Occipital lobe (tissue), 3 donors: ENCODE measurements at places on chromosomes 12 and 14.

DNA sequence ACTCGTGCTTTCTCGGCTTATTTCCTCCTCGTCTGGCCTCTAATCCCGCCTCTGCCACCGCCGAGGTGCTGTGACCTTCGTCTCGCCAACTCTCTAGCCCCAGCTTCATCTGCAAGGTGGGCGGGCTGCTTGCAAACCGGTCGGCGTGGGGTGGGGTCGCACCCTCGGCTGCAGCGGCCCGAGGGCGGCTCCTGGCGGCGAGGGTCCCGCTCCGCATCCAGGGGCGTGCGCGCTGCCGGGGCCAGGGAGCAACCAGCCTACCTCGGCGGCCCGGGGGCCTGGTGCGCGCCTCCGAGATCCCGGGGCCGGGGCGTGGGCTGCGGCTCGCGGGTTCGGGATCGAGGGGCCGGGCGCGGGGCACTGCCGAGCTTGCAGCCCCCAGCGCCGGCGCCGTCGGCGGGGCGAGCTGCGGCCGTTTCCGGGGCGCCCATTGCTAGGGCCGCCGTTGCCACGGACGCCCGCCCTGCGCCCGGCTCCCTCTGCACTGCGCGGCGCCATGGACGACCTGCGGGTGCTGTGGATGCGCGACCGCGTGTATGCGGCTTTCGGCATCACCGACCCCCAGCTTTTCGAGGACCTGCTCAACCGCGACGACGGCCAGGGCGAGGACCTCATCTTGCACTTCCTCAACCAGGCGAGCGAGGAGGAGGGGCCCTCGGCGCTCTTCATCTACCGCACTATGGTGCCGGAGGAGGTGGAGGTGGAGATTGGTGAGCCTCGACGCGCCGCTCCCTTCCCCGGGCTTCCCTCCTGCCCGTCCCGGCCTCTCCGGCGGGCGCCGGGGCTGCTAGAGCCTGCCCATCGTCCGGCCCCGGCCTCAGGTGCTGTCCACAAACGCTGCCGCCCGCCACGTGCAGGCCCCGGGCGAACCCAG is at the start of gene DNAH10:
DNAH10 (plus strand) TSS at position 461 of the 874 bp plus-strand sequence; CDS start at position 497, 36 bp downstream.
- DNase-seq = no peak

GRCh38 chr14:58669556-58670200 is 31.9 kb downstream of the DACT1 start:
- no peak for DNase-seq

DNA sequence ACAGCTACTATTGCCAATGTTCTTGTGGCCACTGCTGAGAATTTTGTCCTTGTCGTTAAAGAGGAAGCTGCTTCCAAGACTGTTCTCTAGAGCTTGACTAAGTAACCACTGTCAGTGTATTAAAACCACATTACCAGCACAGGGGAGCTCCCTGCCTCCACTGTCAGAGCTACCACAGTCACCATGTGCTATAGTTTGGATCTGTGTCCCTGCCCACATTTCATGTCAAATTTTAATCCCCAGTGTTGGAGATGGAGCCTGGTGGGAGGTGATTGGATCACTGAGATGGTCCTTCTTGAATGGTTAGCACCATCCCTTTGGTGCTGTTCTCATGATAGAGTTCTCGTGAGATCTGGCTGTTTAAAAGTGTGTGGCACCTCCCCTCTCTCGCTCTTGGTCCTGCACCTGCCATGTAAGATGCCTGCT is 23.2 kb upstream of the RAP1B start:
- DNase-seq = no peak

- DNase-seq = no peak
These were observed 18.1 kb upstream of the IAPP start for GRCh38 chr12:21354641-21355040.

DNA sequence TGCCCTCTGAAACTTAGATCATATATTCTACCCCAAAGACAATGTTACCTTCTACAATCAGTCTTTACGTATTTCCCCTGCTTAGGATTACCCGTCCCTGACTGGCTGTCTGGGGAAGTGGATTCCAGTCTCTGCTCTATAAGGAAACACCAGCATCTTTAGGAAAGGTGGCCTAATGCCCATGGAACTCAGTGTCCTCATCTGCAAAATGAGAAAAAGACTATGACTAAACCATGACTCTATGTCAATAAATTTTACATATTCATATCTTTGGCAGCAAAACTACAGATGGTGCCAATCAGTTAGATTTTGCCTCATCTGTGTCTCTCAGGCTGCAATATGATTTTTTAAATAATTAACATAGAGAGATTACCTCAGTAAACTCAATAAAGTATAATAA is 133.8 kb downstream of the ITPR2 start:
- no peak for DNase-seq

DNA sequence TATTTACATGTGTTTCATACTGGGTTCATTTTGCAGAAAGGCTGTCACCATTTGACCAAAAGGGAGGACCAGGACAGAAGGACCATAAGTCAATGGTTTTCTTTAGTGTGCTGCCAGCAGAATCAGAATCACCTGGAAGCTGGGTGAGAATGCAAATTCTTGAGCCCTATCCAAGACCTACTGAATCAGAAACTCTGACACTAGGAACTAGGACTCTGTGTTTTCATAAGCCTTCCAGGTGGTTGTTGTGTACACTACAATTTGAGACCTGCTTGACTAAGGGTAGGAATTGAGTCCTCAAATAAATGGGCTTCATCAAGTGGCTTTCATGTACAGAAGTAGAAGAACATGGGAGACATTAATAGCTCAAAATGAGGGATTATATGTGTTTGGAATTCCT is 32.2 kb downstream of the PDE6H start:
- DNase-seq = no peak

DNA sequence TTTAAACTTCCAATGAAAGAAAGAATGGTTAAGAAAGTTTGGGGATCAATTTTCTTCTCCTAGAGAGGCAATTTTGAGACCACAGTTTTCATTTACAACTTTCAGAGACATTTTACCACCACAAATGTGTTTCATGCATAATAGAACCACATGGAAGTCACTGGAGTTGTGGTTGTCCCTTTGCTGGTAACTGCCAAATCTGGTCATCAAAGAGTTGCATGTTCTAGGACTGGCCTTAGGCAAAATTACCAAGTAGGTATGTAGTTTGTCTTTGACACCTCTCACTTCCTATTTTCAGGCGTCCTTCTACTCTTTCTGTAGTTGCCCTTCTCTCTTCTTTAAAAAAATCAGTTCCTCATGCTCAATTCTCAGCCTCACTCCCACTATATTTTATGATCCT is 54.3 kb upstream of the TMX1 start:
- no peak for DNase-seq

GRCh38 chr14:92659765-92660561 is 88.5 kb downstream of the LGMN start:
- no peak for DNase-seq

DNA sequence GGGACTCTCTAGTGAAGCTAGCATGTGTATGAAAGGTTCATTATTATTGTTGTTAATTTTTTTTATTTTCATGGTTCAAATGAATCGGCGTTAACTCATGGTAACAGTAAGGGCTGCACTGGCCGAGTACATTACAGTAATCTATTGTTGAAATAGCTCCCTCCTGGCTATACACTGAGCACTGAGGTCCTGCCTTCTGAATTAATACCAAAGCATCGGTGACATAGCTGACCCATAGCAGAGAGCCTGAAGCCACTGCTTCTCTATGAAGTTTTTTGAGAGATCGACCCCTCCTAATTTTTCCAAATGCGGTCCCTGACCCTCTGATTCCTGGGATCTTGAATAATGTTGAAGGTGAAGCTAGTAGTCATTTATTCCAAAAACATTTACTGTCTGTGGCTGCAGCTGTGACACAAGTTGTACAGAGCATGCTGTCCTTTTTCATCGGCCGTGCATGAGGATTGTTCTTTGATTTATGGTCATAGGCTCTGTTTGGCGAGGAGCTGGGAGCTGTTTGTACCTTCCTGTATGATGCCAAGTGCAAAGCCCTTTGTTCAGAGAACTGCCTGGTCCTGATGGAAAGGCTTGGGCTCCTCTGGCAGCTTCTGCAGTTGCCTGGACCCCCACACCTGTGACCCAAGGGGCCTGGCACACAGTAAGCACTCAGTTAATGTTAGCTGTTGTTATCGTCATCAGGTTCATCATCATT is 486.5 kb downstream of the EGLN3 start:
- no peak for DNase-seq

DNA sequence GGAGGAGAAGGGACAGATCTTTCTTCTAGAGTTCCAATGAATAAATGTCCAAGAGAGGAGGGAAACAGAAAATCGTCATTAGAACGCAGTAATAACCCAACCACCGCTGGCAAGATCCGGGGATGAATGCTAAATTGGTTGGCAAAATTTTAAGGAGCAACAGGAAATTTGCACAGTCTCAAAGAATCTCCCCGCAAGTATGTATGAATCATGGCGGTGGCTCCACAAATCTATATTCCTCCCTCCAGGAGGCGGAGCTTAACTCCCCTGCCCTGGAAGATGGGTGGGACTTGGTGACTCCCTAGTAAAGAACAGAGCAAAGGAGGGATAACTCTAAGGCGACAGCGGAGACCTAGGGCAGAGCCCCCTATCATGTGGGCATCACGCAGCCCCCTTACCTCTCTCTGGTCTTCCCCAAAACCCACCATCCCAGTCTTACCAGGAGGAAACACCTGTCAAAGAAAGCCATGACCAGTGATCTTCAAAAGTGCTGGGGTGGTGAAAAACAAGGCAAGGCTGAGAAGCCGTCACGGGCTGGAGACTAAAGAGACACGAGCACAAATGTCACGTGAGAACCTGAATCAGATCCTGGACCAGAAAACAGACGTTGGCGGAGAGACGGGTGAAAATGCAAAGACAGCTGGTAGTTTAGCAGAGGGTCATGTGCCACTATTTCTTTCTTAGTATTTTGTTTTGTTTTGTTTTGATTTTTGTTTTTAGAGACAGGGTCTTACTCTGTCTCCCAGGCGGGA is 125.8 kb downstream of the NCOR2 start:
- DNase-seq = peak; percentile 28

GRCh38 chr12:39816671-39817185 is 197.1 kb upstream of the ABCD2 start:
- DNase-seq = no peak

DNA sequence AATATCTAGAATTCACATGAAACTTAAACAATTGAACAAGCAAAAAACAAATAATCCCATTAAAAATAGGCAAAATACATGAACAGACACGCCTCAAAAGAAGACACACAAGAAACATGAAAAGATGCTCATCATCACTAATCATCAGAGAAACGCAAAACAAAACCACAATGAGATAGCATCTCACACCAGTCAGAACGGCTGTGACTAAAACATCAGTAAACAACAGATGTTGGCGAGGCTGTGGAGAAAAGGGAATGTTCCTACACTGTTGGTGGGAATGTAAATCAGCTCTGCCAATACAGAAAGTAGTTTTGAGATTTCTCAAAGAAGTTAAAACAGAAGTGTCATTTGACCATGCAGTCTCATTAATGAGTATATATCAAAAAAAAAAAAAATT is 121.3 kb downstream of the PTPRO start:
- DNase-seq = no peak

- DNase-seq = no peak
These were observed 1.5 kb downstream of the NPAS3 start for GRCh38 chr14:32940066-32940651.

- no peak for DNase-seq
These were observed 130.2 kb downstream of the RBM19 start for GRCh38 chr12:113835896-113836295.

- no peak for DNase-seq
These were observed 140.5 kb downstream of the ZFP36L1 start for GRCh38 chr14:68652433-68652690.

GRCh38 chr14:78530078-78530477 is 359.9 kb downstream of the NRXN3 start:
- no peak for DNase-seq

GRCh38 chr12:22310275-22310674 is 24.2 kb downstream of the ST8SIA1 start:
- DNase-seq = no peak

- peak; percentile 89 for DNase-seq
These were observed 20.7 kb upstream of the NEK9 start for GRCh38 chr14:75147423-75148071.
